ENCODE measurements at places on chromosomes 1 and 21.

DNA sequence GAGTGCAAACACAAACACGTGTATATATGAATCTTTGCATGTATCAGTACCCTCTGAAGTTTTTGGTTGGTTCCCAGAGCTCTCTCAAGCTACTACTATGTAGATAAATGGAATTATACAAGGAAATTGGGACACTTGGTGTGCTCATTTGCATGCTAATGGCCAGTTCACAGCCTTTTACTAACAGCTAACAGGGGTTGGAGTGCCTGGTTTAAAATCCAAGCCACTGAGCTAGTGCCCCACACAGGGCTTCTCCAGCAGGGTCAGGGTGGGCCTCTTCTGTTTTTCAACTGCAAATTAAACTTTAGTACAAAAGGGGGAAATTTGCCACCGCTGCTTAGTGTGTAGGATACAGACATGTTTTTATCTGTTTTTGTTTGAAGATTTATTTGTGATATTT is 121.0 kb downstream of the ATP5PO start:
- DNase-seq = no peak

GRCh38 chr1:9300573-9300972 is 7.9 kb downstream of the SPSB1 start:
- DNase-seq = no peak

GRCh38 chr1:172476218-172476811 is 32.4 kb upstream of the PIGC start:
- DNase-seq = no peak

DNA sequence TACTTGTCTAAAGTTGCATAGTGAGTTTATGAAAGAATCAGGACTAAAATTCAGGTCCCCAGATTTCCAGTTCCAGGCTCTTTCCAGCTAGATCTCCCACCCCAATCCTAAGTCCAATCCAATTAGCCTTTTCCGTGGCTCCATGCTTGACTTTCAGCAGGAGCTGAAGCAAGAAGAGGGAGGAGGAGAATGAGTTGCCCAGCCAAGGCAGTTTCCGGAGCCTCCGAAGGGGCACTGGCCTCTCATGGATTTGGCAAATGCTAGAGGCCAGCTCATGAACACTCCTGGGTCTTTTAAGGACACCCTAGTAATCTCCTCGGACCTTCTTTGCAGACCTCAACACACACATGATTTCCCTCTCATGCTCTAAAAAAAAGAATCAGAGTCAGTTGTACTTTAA is 10.5 kb upstream of the LRRC52 start:
- DNase-seq = no peak

GRCh38 chr1:89286549-89287180 is 14.0 kb upstream of the GBP5 start:
- DNase-seq = no peak

GRCh38 chr1:183967914-183968313 is 69.6 kb downstream of the COLGALT2 start:
- DNase-seq = no peak

DNA sequence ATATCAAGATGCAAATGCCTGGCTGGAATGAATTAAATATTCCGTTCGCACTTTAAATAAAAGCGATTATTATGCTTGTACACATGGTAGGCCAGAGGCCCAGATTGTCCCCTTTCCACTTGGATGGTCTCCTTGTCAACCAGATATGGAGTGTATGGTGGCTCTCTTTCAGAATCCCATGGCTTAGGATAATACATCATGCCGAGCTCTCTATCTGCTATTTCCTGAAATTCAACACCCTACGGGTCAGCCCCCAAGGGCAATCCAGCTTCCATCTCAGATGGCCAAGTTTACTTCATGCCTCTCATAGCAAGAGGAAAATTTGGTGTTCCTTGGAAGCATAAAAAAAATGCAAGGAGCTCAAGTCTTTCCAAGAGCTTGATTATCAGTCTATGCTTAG is 25.4 kb upstream of the FMO1 start:
- DNase-seq = no peak

GRCh38 chr1:229758101-229759036 is 132.3 kb downstream of the URB2 start:
- no peak for DNase-seq

GRCh38 chr1:82464362-82465001 is 663.7 kb downstream of the ADGRL2 start:
- no peak for DNase-seq

DNA sequence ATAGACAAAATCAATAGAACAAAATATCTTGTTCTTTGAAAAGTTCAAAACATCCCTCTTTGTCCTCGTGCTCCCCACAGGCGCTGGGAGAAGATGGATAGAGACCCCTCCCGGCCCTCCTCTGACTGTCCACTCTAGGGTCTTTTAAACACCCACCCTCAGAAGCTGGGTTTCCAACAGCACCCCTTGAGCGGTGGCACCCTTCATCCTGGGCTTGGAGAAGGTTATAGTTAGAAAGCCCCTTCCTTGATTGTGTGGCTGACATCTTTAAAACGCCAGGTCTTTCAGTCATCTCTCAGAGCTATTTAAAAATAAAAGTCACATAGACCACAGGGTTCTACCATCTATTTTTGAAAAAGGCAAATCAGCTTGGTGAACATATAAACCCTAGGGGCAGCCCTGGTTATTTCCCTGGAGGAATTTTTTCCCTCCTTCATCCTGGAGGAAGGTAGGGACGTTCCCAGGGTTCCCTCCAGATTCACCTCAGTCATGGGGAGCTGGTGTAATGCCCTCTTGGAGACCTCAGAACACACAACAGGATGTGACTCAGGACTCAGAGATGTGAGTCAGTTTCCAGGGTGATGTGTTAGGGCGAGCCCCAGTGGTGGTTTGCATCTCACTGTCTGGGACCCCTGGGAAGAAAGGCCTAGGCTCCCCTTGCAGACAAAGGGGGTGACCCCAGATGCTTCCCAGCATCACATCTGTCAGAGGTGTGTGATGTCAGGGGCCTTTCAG is 138.5 kb downstream of the CLIC6 start:
- DNase-seq = no peak

- DNase-seq = no peak
Observed at GRCh38 chr1:90835661-90836344, 118.7 kb upstream of the BARHL2 start.

DNA sequence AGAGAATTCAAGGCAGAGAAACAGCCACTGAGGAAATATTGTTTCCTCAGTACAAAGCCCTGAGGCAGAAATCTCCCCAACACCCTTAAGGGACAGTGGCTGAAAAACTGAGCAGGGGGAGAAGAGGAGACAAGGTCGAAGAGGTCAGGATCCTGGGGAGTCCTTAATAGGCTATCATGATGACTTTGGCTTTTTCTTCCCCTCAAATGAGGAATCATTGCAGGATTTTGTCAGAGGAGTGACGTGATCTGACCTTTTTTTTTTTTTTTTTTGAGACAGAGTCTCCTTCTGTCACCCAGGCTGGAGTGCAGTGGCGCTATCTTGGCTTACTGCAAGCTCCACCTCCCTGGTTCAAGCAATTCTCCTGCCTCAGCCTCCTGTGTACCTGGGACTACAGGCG is 10.2 kb downstream of the MAP7D1 start:
- no peak for DNase-seq

DNA sequence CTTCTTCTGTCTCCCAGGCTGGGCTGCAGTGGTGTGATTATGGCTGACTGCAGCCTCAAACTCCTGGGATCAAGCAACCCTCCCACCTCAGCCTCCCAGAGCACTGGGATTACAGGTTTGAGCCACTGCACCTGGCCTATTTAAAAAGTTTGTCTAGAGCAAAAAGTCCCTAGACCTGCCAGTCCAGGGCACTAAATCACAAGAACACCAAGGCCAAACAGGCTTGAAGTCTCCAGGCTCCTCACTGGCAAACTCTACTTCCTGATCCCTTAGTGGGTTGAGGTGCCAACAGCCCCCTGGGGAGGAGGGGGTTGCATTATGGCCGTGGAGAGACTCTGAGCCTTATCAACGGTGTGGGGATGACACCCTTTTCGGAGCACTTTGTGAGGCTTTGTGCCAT is 76.0 kb downstream of the CLIC6 start:
- DNase-seq = no peak

GRCh38 chr1:214568328-214568727 is 16.9 kb upstream of the PTPN14 start:
- DNase-seq = no peak

DNA sequence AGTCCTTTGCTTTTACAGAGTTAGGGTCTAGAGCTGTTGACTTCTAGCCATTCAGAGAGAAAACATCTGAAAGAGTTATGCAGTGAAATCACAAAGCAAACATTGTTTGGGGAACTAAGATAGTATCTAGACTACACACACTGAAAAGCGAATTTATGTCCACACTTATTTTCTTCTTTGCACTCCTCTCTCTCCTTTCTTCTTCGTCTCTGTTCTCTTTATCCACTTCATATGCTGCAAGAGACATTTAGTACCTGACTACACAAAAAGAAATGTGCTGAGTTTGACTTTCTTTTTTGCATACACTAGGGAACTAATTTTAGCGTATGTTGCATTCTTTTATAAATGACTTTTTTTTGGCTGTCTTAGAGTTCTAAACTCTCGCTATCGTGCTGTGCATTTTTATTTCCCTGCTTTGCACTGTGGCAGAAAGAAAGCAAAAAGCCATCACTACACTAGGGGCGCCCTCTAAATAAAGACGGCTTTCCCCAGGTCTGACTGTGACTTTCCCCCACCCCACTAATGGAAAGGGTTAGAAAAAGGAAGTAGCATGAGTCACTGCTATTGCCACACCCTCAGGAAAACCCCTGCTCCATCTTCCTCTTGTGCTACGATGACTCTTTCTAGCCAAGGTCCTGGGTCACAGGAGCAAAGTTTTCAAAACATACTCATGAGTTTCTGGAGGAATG is 65.7 kb downstream of the MAP3K7CL start:
- DNase-seq = peak; percentile 40

GRCh38 chr1:43992232-43992995 is 1.0 kb downstream of the CCDC24 start:
- DNase-seq = no peak

DNA sequence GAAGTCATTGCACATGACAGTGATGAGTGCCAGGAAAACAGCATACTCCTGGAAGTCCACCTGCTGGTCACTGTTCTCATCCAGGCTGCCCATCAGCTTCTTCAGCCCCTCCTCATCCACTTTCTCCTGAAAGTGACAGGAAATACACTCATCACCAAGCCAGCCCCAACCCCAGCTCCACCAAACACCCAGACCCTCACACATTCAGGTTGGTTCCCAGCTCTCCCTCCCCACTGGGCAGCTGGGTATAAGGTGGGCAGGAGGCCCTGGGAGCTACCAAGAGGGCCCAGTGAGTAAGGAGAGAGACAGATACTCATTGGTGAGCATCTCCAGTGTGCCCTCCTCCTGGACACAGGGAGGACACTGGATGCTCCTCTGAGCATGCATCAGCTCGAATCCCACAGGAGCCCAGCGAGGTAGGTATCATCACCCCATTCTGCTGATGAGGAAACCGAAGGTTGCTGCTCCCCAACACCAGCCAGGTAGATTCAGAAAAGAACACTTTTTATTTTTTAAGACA is 4.1 kb downstream of the S100A2 start:
- DNase-seq = no peak

DNA sequence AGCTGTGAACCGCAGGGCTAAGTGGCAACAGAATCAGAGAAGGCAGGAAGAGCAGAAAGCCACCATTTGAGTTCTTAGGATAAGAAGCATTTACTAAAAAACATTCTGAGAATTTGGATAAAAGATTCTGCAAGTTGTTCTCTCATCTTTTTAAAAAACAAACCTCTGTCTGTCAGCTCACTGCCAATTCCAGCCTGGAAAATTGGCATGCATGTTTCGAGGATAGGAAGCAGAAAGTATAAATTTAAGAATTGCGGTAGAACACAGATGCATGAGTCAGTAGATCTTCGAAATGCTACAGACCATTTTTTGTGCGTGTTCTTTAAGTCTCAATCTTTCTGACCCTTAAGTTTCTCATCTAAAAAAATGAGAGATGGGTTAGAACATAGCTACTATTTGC is 544.5 kb upstream of the DAB1 start:
- DNase-seq = no peak

DNA sequence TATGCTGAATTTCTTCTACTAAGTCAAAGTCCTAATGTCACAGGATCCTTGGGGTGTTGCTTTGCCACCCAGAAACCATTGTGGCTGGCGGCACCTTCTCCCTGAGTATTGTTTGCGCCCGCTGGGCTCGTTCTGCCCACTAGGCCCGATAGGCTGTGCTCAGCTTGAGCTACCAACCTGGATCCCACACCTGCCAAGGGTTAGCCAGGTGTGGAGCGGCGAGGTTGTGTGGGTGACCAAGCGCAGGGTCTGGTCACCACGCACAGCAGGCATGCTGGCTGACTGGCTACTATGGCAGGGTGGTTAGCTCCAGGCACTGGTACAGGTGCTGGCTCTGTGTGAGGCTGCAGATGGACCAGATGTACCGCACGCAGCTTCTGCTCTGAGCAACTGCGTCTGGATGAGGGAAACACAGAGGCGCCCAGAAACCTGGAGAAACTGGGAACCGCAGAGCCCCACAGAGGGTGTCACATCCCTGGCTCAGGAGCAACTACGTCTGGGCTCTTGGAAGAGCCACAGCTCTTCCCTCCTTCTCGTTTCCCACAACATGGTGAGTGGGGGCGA is 50.3 kb upstream of the SCYL3 start:
- DNase-seq = no peak

- DNase-seq = no peak
Observed at GRCh38 chr21:25658427-25659035, 19.5 kb downstream of the JAM2 start.

GRCh38 chr1:97610748-97611147 is 310.1 kb downstream of the DPYD start:
- DNase-seq = no peak

DNA sequence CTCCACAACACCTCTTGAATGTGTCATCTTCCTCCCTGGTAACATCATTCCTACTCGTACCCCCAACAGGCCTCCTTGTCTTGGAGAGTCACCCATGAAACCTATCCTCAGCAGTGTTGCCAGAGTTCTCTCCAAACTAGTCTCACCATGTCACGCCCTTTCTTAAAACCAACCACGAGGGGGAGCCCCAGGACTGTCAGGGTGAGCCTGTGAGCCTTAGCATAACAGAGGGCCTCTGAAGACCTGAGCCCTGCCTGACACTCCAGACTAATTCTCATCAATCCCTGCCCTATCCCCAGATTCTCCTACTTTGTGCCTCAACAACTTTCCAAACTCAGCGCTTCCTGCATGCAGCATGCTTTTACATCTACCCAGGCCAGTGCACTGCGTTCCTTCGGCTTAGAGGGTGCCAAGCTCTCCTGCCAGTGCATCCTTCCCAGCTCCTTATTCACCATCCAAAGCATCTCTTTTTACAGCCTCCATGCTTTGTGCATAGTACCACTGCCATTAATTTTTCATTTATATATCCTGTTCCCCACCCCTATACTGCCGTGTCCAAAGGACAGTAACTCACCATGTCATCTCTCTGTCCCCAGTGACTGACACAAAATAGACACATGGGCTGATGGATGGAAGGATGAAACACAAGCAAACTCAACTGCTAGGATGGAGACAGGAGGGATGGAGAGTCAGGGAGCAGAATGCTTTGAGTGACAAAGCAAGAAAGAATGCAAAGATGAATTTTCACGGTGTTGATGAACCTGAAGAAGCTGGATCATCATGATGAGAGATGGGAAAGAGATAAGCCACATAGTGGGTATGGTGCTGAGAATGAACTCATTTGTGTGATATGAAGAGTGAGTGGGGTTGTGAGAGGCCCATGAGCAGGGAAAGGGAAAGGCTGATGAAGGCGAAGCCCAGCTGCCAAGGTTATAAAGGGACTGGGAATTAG is 34.0 kb downstream of the ZNF697 start:
- DNase-seq = peak; percentile 36
